SHP77 treated with DMSO at 0.1 percent for 48 hours (cell line): ENCODE measurements at places on chromosomes 2 and 18.

DNA sequence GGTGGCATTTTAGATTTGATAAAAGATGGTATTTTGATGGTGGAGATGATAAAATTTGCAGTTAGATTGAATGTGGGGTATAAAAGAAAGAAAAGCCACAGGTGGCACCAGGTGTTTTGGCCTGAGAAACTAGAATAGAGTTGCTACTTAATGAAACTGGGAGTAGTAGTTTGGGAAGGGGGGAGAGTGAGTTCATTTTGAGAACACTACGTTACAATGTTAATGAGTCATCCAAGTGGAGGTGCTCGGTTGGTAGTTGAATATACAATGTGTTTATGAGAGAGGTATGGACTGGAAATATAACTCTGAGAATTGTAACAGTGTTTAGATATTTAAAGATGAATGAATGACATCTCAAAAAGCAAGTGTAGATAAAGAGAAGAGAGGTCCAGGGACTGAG is 26.4 kb downstream of the EPG5 start:
- no peak for DNase-seq

DNA sequence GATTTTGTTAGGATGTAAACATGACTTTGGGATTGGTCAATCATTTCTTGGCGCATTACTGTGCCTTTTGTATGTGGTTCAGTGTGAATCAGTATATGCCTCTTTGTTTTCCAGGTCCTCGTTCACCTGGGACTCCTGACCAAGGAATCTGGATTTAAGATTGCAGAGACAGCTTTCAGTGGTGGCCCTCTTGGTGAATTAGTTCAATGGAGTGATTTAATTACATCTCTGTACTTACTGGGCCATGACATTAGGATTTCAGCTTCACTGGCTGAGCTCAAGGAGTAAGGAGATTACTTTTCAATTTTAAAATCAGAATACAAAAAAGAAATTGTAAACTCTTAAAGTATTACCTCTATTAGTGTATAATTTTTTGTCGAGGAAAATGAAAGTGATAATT is 87.6 kb downstream of the MGAT5 start:
- DNase-seq: no peak

GRCh38 chr2:109351164-109351756 is 222.3 kb downstream of the SH3RF3 start:
- no peak for DNase-seq

GRCh38 chr2:28558918-28559317 is 63.1 kb downstream of the PLB1 start:
- no peak for DNase-seq

DNA sequence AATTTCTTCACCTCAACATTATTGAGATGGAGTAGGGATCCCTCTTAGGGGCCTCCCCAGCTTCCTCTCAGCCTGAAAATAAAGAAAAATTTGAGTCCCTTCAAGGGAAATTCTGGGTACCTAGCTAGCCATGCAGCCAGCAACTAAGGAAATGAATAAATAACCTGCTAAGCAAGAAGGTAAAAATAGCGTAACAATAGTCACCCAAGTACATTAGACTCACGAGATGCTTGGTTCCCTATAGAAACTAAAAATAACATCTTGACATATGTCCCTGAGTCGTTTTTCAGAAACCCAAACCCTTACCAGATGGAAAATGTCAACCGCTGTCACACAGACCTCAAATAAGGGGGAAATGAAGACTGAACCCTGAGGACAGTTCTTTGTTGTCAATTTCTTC is 51.9 kb downstream of the CACNB4 start:
- DNase-seq: no peak

DNA sequence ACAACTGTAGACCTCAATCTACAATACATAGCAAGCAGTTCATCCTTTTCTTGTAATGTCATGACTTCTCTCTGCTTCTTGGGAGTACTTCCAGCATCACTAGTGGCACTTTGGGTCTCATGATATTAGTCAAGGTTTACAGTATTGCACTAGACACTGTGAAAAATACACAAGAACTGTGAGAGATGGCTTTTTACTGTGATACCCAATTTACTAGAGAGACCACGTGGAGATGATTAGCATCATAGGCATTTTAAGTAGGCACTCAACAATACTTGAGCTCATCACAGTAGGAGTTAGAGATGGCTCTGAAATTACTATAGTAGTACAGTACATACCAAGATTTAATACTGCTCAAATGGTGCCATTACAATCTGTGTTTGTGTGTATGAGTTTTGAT is 112.8 kb upstream of the EML6 start:
- DNase-seq: no peak

- DNase-seq: no peak
Observed at GRCh38 chr2:36701918-36702317, 5.4 kb downstream of the VIT start.

- DNase-seq: no peak
Observed at GRCh38 chr2:54419388-54419787, 36.7 kb upstream of the SPTBN1 start.

- DNase-seq: peak; percentile 9
Observed at GRCh38 chr2:229431327-229431954, 160.4 kb upstream of the PID1 start.

GRCh38 chr2:217147818-217148217 is 288.0 kb upstream of the TNP1 start:
- no peak for DNase-seq

- DNase-seq: no peak
Observed at GRCh38 chr2:239353692-239354091, 47.1 kb downstream of the HDAC4 start.

- no peak for DNase-seq
Observed at GRCh38 chr2:71554028-71554705, 100.8 kb downstream of the DYSF start.

DNA sequence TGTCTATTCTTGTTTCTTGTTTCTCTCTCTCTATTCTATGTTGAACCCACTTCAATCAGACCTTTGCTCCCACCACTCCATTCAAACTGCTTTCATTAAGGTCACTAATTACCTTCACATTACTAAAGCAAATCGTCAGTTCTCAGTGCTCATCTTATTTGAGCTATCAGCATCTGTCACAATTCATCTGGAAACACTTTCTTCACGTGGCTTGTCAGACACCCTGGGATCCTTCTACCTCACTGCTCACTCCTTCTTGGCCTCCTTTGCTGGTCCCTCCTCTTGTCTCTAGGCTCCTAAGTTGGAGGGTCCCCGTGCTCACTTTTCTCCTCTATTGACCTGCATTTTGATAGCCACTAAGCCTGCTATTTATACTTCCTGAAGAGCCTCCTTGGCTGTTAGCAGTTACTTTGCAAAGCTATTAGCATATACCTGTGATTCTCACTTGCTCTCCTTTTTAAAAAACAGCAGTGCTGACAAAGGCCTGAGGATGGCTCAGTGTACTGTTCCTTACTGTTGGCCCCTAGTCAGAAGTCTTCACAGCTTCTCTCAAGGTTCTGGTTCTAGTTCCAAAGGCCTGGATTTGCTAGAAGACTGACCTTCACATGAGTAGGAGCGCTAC is 80.2 kb downstream of the PLEKHM3 start:
- DNase-seq: no peak

GRCh38 chr2:80527119-80527518 is 222.6 kb upstream of the LRRTM1 start:
- DNase-seq: no peak

DNA sequence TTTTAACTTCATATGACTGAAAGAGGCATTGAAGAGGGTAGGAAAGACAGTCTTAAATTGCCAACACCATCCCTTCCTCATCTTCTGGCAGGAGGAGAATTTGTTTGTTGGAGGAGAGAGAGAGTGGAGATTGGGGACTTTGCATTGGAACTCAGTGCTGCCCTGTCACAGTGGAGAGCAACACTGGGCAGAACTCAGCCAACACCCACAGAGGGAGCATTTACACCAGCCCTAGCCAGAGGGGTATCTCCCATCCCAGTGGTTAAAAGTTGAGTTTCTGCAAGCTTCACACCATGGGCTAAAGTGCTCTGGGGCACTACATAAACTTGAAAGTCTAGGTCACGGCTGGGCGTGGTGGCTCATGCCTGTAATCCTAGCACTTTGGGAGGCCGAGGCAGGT is 174.1 kb downstream of the ANKRD30B start:
- DNase-seq: no peak

DNA sequence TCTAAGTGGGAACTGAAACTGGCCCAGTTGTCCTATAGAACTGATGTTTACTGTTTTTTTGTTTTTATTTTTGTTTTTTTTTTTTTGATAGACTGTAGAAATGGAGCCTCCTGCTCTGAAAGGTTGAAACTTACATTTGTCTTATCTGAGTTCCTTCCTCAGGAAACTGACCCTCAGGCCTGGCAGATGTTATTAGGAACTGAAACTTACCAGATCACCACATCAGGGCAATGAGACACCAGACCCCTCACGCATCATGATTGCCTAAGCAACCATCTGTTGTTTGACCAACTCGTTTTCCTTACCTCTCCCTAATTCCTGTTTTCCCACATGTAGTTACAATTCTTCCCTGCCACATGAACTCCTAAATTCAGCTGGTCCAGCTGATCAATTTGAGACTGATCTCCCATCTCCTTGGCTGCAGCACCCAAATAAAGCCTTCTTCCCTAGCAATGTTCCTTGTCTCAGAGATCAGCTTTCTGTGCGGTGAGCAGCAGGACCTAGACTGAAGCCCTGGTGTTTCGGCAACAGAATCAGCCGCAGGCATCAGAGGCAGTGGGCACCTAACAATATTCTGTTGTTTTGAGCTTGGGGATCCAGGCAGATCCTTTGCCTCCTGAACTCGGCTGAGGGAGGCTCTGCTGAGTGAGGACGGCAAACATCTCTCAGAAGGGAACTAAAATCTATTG is 96.8 kb downstream of the MSH2 start:
- no peak for DNase-seq

DNA sequence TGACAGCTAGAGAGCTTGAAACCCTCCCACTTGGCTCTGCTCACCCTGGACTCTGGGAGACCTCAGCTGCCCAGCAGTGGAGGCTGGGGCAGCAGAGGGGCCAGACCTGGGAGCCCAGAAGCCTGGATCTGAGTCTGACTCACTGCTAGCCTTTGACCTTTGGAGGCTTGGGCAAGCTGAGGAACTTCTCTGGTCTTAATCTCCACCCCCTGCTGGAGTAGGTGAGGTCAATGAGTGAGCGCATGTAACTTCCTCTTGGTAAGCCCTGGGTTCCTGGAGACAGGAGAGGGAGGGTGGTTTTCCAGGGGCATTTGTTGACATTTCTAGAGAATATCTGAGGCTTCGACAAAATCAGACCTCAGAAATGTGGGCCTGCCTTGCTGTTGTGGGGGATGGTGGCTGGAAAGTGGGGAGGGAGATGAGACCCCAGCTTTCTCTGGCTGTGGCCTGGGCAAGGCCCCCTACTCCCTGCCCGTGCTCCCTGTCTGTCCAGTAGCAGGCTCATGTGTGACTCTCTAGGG is 73.0 kb upstream of the YWHAQ start:
- DNase-seq: no peak

GRCh38 chr2:65549257-65549627 is 116.8 kb upstream of the SPRED2 start:
- DNase-seq: no peak

DNA sequence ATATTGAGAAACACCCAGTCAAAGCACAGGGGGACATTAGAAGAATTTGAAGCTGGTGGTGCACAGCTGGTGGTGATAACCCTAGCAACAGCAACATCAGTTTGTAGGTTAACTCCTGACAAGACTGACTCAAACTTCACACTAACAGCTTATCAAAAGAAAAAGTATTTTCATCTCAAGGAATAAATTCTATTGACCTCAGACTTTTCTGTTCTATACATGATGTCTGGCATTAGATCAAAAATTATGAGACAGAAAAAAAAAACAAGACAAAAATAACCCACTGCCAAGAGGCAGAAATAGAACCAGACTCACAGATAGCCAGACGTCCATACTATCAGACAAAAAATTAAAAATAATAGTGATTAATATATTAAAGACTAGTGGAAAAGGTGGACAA is 126.1 kb downstream of the COL6A3 start:
- DNase-seq: no peak

DNA sequence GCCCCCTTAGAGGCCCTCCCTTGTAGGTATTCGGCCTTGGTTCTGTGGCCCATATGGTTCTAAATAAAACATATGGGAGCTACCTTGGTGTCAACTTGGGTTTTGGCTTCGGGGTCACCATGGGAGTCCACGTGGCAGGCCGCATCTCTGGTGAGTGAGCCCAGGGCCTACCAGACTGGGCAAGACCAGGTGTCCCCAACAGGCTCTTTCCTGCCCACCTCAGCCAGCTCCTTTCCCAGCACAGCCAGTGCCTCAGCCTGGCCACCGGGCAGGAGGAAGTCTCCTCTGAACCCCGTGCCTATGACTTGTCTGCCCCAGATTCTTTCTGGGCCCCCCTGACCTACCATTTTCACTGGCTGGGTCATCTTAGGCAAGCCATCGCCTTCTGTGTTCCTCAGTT is 268.8 kb upstream of the TEKT4 start:
- DNase-seq: no peak

DNA sequence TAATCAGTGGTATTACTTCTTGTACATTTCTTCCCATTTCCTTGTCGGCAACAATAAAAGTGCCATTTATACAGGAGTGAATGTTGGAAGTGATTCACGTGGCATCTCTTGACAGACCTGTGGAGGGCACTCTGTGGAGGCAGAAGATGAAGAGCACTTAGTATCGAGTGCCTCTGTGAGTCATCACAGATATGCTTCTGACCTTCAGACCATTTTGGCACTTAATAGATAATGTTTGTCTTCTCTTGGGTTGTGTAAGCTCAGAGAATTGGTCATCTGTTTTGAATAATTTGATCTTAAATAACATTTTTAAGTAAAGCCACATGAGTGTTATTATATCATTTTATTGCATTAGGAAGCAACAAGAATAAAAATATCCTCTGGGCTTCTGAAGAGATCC is 305.5 kb downstream of the PTPRM start:
- DNase-seq: no peak

DNA sequence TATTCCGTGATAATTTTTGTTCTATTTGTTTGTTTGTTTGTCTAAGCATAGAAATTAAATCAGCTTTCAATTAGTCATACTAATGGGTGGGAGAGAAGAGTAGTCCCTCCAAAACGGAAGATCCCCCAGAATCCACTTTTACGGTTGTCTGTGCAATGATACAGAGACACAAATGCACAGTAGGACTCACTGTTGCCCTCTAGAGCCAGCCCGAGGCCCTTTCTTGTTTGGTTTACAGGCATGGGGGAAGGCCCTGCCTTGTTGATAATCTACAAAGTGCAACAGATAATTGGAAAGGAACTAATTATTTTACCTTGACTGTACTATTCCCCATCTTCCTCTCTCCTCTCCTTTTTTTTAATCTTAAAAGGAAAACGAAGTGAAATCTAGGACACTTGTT is 121.1 kb downstream of the ACOXL start:
- DNase-seq: peak; percentile 7

DNA sequence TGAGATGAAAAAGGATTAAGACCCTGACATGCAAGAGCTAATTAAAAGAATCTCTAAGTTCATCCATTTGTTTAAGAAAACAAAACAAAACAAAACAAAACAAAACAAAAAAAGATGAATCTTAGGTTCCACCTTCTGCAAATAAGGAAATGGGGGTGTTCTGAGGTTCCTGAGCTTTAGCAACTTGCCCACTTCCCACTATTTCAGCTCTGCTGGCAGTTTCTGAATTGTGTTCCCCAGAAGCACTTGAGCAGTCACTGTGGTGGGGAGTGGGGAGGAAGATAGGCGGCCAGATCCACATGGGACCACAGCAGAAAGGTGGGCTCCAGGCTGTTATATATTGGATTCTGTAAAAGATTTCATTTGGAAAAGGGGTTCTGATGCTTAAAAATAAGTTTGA is 20.3 kb downstream of the INO80C start:
- no peak for DNase-seq
